ENCODE measurements at places on chromosomes 13 and 19.

- DNase-seq = no peak
Observed at GRCh38 chr13:27562457-27562856, 57.9 kb downstream of the LNX2 start.

DNA sequence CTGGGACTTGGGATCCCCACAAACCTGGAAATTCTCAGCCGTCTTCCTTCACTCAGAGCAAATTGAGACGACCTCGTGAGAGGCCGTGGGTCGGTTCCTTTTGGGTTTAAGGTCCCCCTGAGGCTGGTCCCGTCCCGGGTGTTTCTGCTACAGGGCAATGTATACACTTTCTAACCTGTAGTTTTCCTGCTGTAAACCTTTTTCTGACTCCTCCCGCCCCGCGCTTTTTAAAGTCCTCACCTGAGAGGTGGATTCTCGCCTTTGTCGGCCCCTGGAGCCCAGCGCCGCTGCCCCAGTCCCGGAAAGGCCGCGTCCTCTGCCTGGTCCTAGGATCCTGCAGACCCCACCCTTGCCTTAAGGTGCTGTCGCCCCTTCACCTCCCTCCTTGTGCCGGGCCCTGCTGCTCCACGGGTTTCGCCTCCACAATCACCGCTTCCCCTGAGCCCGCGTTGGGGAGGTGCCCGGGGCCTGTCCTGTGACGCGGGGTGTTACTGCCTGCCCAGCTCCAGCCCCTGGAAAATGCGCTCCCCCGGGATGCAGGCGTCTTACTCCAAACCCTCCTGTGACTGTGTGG, 391 bp downstream of the ZNF761 start:
- no peak for DNase-seq

DNA sequence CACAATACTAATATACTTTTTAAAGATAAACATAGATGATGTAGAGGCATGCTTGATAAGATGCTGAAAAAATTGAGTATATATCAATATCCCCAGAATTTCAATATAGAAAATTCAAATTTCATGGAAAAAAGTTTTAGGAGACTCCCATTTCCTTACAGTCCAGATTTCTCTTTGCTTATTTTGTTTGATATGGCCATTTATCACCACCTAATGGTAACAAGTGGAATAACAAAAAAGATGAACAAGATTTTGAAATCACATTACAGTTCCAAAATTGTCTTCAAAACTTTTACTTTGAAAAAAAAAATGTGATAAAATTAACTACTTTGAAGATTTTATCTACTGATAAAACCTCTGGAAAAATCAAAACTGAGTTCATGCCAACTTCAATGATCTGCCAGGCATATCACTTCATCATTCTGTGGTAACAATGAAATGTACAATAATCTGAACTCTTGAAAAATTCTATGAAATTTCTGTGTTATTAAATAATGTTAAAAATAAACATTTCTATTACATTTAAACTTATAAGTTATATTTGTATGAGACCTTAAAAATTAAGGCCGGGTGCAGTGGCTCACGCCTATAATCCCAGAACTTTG, 17.5 kb downstream of the MIPEP start:
- peak; percentile 38 for DNase-seq

DNA sequence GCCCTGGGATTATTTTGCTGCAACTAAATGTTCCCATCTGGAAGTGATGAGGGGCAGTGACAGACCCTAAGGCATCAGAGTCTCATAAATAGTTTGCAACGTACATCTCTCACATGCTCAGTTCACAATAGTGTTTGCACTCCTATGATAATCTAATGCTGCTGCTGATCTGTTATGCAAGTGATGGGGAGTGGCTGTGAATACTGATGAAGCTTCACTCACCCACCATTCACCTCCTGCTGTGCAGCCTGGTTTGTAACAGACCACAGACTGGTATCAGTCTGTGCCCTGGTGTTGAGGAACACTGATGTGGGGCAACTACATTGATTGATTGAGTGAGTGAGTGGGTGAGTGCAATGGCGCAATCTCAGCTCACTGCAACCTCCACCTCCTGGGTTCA, 54.9 kb downstream of the ZNF726 start:
- DNase-seq = no peak

- DNase-seq = no peak
Observed at GRCh38 chr13:32472194-32472621, 44.3 kb upstream of the N4BP2L1 start.

GRCh38 chr19:23312515-23312914, 62.3 kb upstream of the ZNF724 start:
- no peak for DNase-seq

DNA sequence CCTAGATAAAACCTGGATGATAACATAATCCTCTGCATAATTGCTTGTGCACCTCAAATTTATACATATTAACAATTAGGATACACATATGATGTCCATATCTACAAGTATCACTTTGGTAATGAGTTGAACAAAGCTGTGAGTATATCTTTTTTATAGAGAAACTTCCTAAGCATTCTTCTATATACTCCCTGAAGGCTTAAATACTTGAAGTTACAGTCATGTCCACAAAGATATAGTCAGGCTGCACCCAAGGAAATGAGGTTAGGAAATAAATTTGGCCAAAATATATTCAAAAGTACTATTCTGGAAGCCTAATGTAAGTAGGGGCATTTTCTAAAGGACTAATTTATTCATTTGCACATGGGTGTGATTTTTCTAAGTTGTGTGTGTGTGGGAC, 761.5 kb downstream of the PCDH9 start:
- no peak for DNase-seq

DNA sequence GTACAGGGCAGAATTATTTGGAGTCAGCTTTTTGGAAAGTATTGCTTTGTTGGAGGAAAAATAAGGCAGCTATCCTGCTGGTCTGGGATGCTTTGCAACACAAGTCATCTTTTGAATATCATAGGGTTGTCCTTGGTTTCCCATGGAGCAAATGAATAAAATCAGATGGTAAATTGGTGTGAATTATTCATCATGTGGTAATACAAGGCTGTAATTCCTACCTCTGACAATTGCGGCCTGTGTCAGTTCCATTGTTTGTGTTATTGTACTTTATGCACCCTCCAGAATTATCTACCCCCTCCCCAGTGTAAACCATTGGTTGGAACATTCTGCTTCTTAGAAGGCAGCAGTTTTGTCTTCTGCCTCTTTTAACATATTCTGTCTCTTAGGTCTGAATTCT, 46.2 kb downstream of the RNASEH2B start:
- no peak for DNase-seq

GRCh38 chr19:35265900-35266519, 2.8 kb upstream of the USF2 start:
- DNase-seq = no peak

GRCh38 chr19:48837051-48837524, 797 bp upstream of the HSD17B14 start:
- peak; percentile 83 for DNase-seq

DNA sequence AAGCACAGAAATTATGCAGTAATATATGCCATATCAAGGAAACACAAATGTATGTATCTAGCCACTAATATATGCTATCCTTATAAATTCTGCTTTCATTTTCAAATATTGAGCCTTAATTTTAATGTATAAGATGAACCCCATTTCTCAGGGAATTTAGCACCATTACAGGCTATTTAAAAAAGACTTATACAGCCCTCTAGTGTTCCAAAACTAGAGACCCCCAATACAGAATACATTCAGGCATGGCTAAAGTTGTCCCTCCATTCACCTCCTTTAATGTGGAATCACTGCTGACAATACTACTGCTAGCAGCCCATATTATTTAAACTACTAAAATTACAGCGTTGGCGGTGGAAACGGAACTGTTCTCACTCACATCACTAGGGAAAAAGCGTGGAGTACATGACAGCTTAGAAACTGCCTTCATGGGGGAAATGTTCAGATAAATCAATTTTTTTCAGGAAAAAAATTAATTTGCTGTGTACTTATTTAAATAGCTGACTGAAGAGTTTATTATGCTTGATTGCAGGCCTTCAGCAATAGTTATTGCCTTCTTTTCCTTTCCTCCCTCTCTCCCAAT, 541.0 kb downstream of the PCDH9 start:
- DNase-seq = no peak

GRCh38 chr19:51123802-51124201, 904 bp upstream of the SIGLEC9 start:
- DNase-seq = no peak

Data from fibroblast of skin of left quadriceps (primary cell).